ENCODE measurements at places on chromosomes 12 and 14.
A peak's percentile ranks its signal among the peaks of the same experiment; 100 is the strongest.

- DNase-seq, result no peak
Observed at GRCh38 chr12:104790296-104791125, 167.6 kb downstream of the SLC41A2 start.

- peak; percentile 11 for DNase-seq
Observed at GRCh38 chr12:95574799-95575452, 23.6 kb upstream of the USP44 start.

DNA sequence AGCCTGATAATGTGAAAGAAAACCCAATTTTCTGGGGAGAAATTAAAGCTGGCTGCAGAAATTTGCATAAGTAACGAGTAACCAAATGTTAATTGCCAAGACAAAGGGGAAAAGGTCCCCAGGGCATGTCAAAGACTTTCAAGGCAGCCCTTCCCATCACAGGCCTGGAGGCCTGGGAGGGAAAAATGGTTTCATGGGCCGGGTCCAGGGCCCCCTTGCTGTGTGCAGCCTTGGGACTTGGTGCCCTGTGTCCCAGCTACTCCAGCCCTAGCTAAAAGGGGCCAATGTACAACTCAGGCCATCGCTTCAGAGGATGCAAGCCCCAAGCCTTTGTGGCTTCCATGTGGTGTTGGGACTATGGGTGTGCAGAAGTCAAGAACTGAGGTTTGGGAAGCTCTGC is 96.5 kb downstream of the PPP1R12A start:
- no peak for DNase-seq

DNA sequence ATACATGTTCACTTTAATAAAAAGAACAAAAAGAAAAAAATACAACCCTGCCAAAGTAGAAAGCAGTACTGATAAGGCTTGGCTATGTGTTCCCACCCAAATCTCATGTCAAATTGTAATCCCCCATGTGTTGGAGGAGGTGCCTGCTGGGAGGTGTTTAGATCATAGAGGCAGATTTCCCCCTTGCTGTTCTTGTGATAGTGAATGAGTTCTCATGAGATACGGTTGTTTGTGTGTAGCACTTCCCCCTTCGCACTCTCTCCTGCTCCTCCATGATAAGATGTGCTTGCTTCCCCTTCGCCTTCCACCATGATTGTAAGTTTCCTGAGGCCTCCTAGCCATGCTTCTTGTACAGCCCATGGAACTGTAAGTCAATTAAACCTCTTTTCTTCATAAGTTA is 59.9 kb downstream of the USP15 start:
- no peak for DNase-seq

- DNase-seq, result peak; percentile 38
Observed at GRCh38 chr12:41277100-41277945, 89.2 kb downstream of the PDZRN4 start.

DNA sequence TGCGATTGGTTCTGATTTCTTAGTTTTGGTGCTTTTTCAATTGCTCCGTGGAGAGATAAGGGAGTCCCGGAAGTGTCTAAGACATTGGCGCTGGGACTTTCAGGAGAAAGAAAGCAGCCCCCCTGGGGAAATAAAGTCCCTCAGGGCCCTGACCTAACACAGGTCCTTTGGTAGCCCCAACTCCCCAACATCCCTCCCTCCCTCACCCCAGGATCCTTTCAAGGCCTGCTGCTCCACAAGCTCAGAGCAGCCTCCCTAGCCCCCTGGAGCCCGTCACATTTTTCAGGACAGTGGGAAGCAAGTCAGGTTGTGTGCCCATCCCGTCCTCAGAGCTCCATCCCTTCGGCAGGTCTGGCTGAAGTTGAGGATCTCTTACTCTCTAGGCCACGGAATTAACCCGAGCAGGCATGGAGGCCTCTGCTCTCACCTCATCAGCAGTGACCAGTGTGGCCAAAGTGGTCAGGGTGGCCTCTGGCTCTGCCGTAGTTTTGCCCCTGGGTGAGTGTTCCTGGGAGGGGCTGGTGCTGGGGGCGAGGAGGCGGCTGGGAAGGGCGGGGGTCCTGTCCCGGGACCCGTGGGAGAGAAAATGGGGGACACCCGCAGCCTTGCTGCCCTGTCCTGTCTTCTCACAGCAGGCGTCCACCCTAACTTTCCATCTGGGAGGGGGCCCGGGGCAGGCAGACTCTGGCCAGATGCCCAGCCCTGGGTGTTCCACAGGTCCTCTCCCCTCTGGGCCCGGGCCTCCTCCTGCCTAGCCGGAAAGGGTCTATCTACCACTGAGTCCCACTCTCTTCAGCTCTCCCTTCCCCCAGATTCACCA is 950 bp downstream of the IFI27 start:
- no peak for DNase-seq

DNA sequence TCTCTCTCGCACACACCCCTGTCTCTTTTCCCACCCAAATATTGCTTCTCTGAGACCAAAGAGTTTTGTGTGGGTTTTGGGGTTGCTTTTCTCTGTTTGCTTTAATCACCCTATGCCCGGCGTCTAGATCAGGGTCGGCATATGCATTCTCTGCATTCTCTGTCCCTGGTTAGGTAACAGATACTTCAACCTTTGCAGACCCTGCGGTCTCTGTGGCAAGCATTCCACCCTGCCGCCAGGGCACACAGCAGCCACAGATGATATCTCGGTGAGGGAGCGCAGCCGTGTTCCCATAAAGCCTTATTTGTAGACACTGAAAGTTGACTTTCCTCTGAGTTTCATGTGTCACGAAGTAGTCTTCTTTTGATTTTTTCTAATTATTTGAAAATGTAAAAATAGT is 110.4 kb upstream of the FZD10 start:
- DNase-seq, result no peak

DNA sequence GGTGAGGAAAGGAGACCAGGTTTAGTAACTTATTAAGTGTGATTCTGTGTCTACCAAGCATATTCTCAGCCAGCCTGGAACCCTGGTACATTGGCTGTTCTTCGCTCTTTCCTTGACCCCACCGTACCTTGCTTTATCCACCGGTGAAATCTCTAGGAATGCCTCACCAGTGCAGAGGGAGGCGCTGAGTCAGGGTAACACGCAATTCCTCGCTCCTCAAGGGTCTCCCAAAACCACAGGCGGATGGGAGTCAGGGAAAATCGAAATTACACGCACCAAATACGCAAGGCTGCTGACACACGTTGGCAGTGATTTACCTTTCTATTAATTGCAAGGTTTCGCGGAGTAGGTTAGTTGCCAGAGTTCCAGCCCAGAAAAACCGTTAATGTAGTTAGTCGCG is 845 bp downstream of the L3HYPDH start:
- DNase-seq, result peak; percentile 45

DNA sequence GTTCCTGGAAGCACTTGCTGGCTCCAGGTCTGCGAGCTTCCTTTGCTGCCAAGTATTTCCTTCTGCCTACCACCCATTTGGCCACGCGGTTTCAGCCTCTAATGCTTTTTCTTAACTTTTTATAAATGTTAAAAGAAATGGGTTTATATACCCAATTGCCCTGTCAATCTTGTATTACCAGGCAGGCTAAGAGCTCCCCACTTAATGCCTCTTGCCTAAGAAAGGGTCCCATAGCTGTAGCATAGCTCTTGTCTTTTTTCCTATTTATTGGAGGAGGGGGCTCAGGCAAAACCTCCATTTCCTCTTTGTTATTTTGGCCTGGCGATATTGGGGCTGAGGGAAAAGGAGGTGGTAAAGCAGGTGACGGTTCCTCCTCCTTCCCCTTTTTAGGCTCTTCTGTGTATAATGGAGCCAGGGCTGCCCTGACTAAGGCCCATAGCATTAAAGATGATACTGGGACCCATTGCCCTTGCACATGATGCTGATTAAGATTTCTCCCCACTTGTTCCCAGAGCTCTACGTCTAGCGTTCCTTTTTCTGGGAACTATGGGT is 21.6 kb upstream of the BLTP3B start:
- DNase-seq, result no peak

DNA sequence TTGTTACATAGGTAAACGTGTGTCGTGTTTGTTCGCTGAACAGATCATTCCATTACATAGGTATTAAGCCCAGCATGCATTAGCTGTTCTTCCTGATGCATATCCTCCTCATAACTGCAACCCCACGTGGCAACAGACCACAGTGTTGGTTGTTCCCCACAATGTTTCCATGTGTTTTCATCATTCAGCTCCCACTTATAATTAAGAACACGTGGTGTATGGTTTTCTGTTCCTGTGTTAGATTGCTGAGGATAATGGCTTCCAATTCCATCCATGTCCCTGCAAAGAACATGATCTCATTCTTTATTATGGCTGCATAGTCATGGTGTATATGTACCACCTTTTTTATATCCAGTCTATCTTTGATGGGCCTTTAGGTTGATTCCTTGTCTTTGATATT is 1071.1 kb downstream of the SLC16A7 start:
- no peak for DNase-seq

DNA sequence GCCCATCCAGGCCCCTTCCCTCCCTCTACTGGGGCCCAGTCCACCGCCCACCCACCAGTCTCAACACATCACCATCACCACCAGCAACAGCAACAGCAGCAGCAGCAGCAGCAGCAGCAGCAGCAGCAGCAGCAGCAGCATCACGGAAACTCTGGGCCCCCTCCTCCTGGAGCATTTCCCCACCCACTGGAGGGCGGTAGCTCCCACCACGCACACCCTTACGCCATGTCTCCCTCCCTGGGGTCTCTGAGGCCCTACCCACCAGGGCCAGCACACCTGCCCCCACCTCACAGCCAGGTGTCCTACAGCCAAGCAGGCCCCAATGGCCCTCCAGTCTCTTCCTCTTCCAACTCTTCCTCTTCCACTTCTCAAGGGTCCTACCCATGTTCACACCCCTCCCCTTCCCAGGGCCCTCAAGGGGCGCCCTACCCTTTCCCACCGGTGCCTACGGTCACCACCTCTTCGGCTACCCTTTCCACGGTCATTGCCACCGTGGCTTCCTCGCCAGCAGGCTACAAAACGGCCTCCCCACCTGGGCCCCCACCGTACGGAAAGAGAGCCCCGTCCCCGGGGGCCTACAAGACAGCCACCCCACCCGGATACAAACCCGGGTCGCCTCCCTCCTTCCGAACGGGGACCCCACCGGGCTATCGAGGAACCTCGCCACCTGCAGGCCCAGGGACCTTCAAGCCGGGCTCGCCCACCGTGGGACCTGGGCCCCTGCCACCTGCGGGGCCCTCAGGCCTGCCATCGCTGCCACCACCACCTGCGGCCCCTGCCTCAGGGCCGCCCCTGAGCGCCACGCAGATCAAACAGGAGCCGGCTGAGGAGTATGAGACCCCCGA is 6.8 kb upstream of the RNU7-1 start:
- no peak for DNase-seq

DNA sequence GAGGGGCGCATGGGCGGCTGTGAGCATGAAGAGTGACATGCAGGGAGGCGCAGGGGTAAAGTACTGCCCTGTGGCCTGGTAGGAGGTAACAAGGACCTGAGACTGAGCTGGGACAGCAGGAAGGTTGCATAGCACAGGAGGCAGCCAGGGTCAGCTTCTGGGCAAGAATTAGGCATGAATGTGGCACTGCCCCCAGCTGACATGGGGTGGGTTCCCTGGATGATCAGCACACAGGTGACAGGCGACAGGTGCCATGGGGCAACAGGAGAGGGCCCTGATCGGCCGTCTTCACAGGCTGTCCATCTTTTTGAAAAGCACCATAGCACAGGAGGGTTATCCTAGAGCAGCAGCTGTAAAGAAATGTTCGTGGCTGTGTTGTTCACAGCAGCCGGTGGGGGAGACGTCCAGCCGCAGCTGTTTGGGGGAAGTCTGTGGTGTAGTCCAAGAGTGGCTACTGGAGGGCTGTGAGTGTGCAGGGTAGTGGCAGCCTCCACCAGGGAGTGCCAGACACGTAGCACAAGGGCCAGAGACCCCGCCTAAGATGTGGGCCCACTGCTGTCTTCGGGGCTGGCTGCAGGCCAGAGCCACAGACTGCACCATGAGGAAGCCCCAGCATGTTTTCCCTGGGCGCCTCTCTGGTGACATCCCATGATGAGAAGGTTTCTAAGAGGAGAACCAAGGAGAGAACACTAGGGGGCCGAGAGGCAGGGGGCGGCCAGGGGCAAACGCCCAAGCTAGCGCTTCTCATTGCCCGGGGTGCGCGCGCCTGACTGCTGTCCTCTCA is 8.4 kb downstream of the CLBA1 start:
- no peak for DNase-seq

GRCh38 chr14:104855532-104856090 is 9.5 kb upstream of the CEP170B start:
- no peak for DNase-seq

Measured in DMS79 treated with DMSO at 0.1 percent for 48 hours (cell line).